Articular chondrocyte of knee joint (primary cell): ENCODE measurements at places on chromosomes 1 and 21. TPM values are rescaled to one million over a fixed set of nuclear protein-coding genes. Genes with fewer than 3 reads are reported as not detected.

Gene RAB25
- 0.13 TPM in 1 of 2 replicates, not detected in the other for total RNA-seq

Gene TMPRSS15
- not detected in 2 replicates for total RNA-seq

Gene ATP1A4
- total RNA-seq = not detected in 2 replicates

Gene SPRR1A
- total RNA-seq = not detected in 2 replicates

Gene PRDM2
- total RNA-seq = 18.9 and 20.5 TPM in 2 replicates
